ENCODE measurements at places on chromosomes 3 and 15.

DNA sequence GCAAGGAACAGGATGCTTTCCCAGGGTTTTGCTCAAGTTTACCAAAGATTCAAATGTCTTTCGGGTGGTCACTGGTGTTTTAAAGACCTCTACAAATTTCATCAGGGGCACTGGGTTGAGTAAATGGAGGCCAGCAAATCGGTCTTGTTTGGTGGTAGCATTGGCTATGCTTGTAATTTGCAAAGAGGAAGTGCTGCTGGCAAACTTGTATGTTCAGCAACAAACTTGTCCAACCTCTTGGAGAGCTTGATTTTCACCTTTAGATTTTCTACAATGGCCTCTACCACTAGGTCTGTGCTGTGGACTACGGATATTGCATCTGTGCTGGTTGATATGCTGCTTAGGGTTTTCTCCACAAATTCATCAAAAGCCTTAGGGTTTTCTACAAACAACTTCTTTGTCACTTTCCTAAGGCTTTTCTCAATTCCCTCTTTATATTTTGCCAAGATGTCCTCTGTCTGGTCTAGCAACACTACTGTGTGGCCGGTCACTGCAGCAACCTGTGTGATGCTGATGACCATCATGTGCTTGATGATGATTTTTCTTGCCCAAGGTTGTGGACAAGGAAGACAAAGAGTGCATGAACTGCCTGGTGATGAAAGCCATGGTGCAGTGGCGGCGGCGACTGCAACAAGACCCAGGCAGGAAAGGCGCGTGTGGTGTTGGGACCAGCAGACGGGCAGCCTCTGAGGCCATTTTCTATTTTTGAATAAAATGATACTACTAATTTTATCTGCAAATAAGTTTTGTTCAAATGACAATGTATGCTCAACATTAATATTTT is 50.8 kb downstream of the RFX7 start:
- DNase-seq, result no peak

- no peak for DNase-seq
These were observed 113.8 kb downstream of the MBNL1 start for GRCh38 chr3:152382312-152383135.

GRCh38 chr3:168396861-168397260 is 301.1 kb upstream of the GOLIM4 start:
- DNase-seq, result no peak

DNA sequence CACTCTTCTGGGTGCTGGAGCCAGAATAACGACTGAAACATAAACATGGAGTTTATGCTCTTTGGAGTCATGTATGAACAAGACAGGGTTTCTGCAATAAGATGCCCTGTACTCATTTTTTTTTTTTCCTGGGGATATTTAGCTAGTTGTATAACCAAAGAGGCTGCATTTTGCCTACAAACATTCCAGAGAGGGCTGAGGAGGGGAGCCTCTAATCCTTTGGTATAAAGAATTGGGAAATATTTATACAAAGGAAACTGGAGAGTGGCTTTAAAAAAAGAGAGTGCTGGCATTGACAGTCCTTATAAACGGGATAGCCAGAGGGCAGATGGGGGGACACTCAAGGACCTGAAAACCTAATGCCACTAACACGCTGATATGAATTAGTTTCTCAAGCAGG is 32.4 kb upstream of the GAP43 start:
- DNase-seq, result no peak

DNA sequence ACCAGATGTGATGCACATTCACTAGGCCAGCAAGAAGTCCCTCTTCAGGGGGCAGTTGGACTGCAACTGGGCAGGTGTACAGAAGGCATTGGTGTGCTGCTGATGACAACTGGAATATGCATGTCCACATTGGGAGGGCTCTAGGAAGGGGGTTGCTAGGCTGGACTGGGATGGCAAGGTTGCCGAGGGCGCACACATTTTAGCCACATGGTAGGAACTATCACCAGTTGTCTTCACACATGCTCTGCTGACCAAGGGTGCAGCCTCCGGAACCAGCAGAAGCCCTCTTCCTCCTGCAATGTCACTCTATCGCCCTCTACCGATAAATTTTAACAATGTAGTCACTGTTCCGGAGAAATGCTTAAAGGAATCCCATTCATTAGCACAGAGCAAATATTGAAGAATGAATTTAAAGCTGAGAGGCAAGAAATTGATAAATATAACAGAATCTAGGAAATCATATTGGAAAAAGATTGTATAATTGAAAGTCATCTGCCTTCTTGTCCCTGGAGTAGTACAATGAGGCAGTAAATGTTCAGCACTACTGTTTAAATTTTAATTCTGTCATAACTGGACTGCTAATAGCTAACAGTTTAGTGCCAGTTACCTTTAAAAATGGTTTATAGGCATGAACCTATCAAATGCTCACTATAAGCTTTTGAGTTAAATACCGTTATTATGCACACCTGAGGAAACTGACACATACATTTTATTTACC is 22.6 kb upstream of the LYSMD4 start:
- DNase-seq, result peak; percentile 63

GRCh38 chr3:132222868-132223538 is 94.2 kb upstream of the ACP3 start:
- no peak for DNase-seq

DNA sequence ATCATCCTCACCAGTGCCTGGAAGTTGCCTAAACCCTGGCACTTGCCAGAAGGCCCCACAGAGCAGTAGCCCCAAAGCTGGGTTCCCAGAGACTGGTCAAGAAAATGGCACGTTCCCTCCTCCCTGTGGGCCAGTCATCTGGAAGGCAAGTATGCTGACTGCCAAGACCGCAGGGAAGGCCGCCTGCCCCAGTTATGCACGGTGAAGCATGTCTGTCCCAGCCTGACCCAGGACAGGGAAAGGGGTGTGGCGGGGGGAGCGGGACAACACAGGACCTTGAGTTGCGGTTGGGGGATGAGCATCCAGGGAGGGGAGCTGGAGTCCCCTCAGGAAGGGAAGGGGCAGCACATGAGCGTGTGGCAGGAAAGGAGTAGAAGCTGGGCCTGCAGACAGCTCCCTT is 33.0 kb downstream of the RBPMS2 start:
- no peak for DNase-seq

DNA sequence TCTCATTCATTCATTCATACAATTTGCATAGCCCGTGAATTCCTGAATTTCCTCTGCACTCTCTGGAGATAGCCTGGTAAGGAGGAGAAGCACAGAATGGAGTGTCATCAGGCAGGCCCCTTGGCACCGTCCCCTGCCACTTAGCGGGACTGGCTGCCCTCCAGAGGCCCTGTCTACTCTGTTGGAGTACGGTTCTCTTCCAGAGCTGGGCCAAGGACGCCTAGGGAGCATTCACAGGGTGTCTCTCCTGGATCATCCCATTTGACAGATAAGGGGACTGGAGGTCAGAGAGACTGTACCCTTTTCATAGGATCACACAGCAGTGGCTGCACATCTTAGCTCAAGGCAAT is 48.0 kb downstream of the PTH1R start:
- no peak for DNase-seq

DNA sequence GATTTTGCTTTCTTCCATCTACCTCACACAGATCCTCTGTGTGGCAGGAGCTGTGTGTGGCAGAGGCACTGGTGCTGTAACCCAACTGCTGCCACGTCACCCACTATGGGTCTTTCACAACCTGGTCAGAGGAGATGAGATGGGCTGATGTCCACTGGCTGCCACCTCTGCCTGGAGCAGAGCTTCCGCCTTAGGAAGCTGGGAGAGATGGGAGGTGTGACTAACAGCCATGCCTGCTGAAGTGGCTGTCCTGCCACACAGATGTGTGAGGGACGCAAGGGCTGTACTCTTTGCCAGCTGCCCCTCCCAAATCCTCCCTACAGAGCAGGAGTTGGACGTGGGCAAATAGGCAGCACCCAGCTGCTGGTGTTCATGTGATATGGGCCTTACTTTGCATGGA is 329.5 kb downstream of the GABRB3 start:
- DNase-seq, result no peak

DNA sequence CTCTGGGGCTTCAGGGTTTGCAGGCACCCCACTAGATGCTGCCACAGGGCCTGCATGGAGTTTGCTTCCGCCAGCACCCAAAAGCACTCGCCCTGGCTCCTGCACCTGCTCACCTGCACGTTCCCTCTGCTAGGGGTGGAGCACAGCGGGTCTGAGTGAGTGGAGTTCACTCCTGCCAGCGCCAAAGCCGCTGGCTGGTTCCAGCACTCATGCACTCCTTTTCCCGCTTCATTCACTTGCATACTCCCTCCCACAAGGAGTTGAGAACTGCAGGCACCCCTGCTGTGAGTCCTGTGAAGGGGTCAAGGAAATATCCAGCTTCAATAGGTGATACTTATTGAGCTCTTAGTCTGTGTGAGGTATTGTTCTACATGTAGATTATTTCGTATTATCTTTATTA is 537.5 kb downstream of the NR2F2 start:
- no peak for DNase-seq

DNA sequence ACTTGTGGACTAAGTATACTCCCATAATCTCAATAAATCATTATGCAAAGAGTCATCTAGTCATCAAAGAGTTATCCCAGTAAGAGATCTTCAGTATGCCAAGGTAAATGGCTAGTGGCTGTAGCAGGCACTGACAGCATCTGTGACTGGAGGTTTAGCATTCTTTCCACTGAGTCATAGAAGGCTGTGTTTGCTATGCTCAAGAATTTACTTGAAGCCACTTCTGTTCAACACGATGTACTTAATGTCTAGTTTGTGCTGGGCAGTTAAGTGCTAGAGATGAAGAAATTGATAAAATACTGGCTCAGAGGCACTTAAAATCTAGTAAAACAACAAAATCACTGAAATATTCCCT is 13.0 kb downstream of the ZBED2 start:
- DNase-seq, result no peak

- DNase-seq, result no peak
These were observed 37.4 kb downstream of the THBS1 start for GRCh38 chr15:39618063-39618823.

DNA sequence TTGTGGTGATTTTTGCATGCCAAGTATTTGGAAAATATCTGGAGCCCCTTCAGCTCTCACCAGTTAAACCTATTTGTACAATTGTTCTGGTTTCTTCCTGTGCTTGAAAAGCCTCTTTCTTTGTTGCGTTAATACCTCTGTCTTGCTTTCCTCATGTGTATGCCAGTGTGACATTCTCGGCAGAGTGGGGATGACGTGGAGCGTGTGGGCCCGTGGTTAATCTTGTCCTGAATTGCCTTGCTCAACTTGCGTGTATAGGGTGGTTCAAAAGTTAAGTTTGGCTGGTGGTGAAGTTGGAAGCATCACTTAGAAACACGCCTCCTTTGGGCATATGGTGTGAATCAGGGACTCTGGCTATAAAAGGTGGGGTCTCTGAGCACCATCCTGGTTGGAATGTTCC is 67.1 kb downstream of the IGF1R start:
- DNase-seq, result no peak

DNA sequence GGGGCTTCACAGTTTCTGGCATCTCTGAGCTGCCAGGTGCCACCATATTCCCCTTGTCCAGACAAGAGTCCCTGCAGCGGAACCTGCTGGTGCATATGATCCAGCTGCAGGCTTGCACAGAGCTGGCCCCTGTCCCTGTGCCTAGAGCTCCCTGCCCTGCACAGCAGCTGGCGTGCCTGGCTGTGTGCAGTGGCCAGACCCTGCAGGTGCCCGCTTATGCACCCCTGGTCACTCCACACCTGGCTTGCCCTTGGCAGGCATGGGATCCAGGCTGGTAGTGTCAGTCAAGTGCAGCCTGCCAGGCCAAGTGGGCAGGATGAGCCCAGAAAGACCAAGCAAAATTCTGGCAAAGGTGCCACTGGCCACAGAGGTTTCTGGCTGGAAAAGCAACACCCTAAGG is 88.6 kb upstream of the TTBK2 start:
- no peak for DNase-seq

GRCh38 chr3:146117406-146118285 is 43.3 kb downstream of the PLOD2 start:
- DNase-seq, result no peak

DNA sequence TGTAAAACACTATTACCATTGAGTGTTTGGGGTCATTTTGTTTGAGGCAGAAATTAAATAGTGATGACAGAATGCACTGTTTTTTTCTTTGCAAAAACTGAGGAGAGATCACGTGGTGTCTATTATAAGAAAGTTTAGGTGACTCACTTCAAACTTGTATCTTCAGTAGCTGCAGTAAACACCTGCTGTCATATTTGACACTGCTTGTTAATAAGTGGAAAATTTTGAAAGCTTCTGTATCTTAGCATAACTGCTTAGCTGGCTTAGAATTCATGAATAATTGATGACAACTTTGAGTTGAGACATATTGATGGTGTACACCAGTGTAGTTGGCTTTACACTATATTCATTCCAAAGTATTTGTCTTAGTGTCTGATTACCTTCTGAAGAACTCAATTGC is 29.7 kb upstream of the MDFIC2 start:
- no peak for DNase-seq

DNA sequence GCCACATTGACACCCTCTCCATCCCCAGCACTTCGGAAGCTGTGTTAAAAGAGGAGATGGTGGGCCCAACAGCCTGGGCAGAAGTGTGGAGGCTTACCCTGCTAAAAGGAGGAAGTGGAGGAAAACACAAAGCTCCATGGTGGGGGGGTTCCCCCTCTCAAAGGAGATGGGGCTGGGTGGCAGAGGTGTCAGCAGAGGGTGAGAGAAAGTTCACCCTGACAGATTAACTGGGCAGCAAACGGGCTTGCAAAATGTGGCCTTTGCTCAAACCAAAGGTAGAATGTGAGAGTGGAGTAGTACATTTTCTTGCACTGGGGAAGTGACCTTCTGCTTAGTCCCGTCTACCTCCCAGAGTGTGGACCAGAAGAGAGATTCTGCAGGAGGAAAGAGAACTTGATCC is 44.7 kb downstream of the MYO1E start:
- no peak for DNase-seq

GRCh38 chr15:43748376-43748775 is 2.1 kb downstream of the PDIA3 start:
- no peak for DNase-seq

GRCh38 chr3:23726811-23727548 is 78.8 kb upstream of the UBE2E1 start:
- DNase-seq, result no peak

- no peak for DNase-seq
These were observed 297.3 kb upstream of the LMCD1 start for GRCh38 chr3:8204331-8204730.

- DNase-seq, result no peak
These were observed 1.8 kb downstream of the BCL6 start for GRCh38 chr3:187743195-187744141.

GRCh38 chr15:69719527-69720240 is 267.1 kb downstream of the RPLP1 start:
- DNase-seq, result no peak

- no peak for DNase-seq
These were observed 34.8 kb downstream of the LMCD1 start for GRCh38 chr3:8536096-8537056.

- DNase-seq, result no peak
These were observed 178.4 kb downstream of the ATP10A start for GRCh38 chr15:25684521-25685431.
